GM23248 (cell line): ENCODE measurements at places on chromosomes 5 and 9.

DNA sequence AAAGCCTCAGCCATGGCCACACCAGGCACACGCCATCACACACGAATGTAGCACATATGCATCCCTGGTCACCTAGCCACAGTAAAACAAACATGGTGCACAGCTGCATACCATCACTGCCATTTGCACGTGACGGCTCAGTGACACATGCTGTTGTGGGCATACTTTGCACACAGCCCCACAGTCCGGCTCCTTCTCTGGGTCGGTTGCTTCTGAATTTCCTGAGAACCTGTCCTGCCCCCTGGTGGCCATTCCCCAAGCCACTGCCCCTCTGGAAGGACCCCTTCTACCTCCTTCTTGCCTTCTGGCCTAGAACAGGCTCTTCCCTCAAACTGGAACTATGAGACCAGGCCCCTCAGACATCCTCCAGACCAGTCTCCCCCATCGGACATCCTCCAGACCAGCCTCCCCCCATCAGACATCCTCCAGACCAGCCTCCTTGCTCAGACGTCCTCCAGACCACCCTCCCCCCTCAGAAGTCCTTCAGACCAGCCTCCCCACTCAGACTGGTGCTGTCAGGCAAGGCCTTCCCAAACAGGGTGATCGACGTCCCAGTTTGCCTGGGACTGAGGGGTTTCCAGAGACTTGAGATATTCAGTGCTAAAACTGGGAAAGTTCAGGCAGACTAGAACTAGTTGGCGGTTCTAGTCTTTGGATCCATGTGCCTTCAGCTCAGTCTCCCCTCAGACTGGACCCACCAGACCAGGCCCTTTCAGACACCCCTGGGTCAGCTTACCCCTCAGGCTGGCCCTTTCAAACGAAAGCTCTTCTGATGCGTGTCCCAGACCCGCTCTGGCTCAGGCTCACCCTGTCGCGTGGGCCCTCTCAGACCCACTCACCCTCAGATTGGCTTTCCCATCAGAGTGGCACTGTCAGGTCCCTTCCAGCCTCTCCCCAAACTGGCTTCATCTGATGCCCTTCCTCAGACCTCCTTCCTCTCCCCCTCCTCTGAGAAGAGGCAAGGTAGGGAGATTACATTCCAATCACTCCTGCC, 24.3 kb upstream of the ENHO start:
- peak; percentile 92 for DNase-seq

- DNase-seq: no peak
These were observed 103.4 kb downstream of the ADAMTS2 start for GRCh38 chr5:179241764-179242370.

- peak; percentile 82 for DNase-seq
These were observed 56.5 kb upstream of the ZNF354A start for GRCh38 chr5:178786859-178787499.

- no peak for DNase-seq
These were observed 24.0 kb downstream of the NR6A1 start for GRCh38 chr9:124747065-124747464.

- peak; percentile 78 for DNase-seq
These were observed 123.1 kb downstream of the TLE4 start for GRCh38 chr9:79694676-79695400.

GRCh38 chr9:6944896-6945295, 187.1 kb downstream of the KDM4C start:
- DNase-seq: peak; percentile 50

DNA sequence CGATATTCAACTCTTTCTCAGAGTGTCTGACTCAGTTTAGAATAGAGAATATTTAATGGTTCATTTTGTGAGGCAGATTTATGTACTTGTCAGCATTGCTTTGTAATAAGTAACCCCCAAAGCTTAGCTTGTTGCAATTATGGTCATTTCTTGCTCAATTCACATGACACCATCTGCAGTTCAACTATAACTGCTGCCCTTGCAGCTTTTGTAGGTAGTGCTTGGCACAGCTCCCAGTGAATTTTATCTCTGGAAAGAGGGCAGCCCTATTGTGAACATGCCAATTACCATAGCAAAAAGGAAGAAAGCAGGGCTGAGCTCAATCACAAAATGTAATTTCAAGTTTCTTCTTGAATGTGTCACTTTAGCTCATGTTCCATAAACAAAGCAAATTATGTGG, 1587.7 kb upstream of the ACO1 start:
- DNase-seq: no peak

GRCh38 chr5:82277987-82278710, at the start of gene RPS23:
RPS23 (minus strand) TSS chr5:82278354; CDS start chr5:82278323, 31 bp downstream.
- peak; percentile 96 for DNase-seq

DNA sequence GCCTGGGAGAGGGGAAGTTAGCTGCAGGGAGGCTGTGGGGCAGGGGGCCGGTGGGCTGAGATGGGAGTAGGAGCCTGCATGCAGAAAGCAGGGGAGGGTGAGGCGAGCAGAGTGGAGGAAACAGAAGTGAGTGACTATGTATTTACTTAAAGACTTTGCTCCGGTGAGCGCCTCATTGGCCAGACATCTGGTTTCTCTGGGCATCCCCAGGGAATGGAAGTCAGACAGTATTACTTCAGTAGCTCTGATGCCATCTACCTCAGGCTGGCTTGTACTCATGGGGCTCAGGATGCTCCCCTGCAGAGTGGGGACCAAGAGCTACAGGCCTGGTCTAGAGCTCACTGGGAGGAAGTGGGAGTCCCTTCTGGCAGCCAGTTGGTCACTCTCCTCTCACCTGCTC, 78.2 kb upstream of the ARAP3 start:
- DNase-seq: peak; percentile 27

- no peak for DNase-seq
These were observed 72.3 kb downstream of the RASA1 start for GRCh38 chr5:87339986-87340385.

DNA sequence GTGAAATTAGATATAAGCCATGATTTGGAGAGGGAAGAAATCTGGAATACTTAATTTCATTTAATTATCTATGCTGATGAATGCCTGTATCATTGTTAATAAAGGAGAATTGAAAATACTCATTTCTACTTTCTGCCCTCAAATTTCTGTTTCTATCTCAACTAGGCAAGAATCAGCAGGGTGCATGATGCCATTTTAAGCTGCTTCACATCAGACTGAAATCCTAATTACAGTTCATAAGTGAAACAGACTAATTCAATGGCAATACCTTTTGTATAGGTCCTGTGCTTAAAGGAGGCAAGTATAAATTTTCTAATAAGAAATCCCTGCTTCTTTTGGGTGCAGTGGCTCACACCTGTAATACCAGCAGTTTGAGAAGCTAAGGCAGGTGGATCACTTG, 22.3 kb upstream of the TAL2 start:
- no peak for DNase-seq

DNA sequence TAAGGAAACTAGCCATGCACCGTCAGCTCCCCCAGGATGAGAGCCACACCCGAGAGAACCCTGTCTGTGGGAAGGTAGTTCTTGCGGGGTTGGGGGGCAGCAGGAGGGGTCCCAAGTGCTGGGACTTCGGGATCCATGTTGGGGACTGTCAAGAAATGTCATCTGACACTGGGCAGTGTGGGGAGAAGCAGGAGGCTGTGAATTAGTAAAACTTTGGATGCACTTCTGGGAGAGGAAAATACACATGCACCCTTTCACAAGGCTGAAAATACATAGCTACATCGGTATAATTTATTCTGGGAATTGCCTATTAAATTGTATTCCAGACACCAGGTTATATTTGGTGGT, 109.6 kb upstream of the RPS23 start:
- no peak for DNase-seq

DNA sequence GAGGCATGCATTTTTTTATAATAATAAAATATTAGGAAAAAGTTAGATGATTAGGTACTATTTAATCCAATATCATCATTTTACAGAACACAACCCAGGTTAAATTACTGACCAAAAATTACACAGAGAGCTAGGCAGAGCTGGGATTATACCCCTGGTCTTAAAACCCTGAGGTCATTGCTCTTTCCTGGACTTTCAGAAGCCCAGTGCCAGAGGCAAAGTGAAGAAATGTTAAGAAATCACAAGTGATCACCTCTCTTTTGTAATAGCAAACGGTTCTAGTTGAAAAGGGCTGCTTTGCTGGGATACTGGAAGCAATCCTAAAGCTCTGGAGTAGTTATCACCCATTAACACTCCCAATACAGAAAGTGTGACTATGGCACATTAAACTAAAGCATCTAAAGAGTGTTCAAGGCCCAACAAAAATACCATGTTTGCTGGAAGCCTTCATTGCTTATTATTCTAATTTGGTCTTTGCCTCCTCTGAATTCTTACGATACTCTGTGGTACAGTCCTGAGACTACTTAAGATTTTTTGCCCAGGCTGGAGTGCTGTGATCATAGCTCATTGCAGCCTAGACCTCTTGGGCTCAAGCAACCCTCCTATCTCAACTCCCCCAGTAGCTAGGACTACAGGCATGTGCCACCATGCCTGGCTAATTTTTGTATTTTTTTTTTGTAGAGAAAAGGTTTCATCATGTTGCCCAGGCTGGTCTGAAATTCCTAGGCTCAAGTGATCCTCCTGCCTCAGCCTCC, 575.9 kb downstream of the RAB3C start:
- no peak for DNase-seq

DNA sequence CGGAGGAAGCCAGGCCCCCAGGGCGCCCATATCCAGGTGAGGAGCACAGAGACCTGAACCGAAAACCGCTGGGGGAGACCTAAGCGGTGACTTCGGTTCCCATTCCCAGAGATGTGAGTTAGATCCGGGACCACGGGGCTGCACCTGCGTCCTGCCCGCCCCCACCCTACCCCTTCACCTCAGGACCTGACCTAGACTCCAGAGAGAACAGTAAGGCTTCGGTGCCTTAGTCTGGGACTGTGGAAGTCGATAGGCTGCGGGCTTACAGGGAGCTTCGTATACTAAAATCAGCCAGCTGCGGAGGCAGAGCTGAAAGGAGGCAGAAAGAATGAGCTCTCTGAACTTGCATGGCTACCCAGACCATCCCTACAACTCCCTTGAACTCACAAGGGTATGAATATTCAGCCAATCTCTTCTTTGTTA, 518 bp upstream of the FAM13B start:
- DNase-seq: peak; percentile 54

DNA sequence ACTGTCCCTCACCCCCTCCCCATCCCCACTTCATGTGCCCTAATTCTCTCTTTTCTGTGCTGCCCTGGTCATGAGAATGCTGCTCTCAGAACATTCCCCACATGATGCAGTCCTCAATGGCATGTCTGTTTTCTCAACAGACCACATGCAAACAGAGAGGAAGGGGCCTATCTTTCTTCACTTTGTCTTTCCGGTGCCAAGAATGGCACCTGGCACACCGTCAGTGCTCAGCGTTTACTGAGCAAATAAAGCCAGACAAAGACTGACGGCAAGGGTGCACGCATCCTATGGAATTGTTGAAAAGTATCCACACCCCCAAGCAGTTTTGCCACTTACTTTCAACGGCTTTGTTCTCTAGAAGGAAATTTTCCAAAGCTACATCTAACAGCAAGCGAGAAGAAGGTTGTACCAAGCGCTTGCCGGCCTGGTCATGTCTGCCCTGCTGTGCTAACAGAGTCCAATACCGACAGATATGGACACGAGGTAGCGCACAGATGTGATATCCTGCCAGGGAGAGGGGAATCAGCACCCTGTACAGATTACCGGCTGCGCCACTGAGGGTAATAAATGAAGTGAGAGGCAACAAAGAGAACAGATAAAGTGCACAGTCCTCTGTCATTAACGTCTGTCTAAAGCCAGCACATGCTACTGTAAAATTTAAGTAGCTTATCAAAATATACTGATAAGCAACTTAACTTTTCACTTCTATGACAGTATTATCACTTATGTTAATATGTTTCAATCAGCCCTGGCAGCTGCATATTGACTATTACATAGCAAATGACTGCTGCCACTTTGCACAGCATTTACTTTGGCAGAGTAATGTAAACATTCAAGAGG, 251.7 kb downstream of the DENND1A start:
- no peak for DNase-seq

DNA sequence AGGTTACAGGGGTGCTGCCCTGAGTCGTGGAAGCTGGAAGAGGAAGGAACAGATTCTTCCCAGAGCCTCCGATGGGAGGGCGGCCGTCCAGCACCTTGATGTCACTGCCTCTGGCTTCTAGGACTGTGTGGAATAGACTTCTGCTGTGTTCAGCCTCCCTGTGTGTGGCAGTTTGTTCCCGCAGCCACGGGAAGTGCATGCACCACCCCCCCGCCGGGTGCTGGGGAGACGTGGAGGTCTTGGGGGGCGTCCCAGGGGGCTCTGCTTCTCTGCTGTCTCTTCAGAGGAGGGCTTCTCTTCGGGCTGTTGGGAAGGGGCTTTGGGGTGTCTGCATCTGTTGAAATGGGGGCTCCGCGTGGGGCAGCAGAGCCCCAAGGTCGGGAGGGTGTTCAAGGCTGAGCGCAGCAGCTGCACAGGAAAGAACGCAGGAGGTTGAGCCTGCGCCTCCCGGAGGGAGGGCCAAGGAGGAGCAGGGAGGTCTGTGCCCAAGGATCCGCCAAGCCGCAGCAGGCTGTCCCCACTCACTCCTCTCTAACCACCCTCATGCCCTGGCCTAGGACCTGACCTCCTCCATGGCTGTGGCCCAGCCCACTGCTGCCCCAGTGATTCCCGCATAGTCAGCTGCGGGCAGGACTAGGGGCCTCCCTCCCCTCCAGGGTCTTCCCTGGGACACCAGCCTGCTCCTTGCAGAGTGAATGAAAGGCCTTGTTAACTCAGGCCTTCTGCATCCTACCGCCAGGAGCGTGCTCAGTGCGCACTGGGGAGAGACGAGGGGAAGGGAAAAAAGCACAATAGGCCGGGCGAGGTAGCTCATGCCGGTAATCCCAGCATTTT, 45.0 kb downstream of the ROPN1L start:
- no peak for DNase-seq

DNA sequence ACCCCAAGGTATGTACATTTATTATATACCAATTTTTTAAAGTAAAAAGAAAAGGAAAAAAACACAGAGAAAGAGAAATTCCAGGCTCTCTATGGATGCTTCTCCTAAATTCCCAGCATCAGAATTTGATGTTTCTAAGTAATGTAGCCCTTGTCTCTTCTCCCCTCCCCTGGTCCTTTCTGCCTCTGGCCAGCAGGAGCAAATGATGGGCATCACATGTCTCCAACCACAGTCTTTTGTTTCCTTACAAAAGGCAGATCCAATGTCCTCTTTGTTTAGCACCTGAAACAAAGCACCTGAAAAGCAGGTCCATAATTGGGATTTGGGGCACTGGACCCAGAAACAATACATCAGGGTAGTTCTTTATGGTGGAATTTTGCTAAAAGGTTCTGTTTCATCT, 50.4 kb upstream of the APC start:
- no peak for DNase-seq

- DNase-seq: peak; percentile 67
These were observed 33.1 kb downstream of the APTX start for GRCh38 chr9:32968101-32969011.
